ACHN (cell line): ENCODE measurements at places on chromosomes 2 and 18.
A peak's percentile ranks its signal among the peaks of the same experiment; 100 is the strongest.

DNA sequence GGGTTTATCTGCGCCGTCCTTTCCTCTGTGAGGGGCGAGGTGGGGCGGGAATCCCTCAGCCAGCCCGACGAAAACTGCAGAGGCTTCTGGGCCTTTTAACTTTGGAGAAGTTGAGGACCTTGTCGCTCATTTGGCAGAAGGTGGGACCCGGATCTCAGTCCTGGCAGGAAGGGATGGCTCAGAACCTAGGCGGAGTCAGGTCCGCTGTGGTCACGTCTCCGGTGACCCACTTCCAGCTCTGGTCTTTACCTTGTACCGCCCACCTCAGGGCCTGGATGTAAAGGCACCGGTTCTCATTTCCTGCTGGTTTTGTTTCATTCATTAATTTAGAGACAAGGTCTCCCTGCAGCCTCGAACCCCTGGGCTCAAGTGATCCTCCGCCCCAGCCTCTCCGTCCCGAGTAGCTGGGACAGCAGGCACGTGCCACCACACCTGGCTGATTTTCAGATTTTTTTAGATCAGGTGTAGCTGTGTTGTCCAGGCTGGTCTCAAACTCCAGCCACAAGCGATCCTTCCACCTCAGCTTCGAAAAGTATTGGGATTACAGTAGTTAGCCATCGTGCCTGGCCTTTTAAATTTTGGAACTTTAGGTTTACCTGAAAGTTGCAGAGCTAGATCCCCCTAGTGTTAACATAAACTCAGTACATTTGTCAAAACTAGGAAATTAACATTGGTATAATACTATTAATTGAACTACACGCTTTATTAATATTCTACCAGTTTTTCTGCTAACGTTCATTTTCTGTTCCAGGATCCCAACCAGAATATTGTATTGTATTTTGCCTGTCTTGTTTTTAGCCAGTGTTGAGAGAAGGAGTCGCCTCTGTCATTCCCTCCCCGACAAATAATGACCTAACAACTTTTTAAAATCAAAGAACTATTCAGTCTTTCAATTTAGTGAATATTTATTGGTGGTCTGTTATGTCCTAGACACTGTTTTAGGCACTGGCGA lies 852 bp downstream of the POLI start:
- DNase-seq = peak; percentile 50

- no peak for DNase-seq
Measured at GRCh38 chr2:160376576-160376975, 117.0 kb downstream of the RBMS1 start.

- DNase-seq = no peak
Measured at GRCh38 chr18:12015416-12016062, 34.2 kb downstream of the IMPA2 start.

DNA sequence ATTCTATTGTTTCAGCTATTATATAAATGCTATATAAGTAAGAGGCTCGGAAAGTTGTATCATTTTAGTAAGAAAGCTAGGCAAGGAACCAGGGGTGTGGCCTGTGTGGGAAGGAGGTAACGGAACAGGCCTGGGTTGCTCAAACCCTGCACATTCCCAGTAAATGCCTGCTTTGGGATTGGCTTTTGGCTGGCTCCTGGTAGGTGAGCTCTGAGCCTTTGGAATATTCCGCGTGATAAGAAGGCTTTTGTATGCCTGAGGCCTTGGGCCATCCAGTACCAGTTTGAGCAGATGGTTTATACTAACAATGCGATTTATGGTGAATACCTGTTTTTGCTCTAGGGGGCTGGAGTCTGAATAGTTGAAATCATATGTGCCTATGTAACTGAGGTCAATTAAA lies 42.6 kb upstream of the CDH20 start:
- DNase-seq = no peak

GRCh38 chr2:163077241-163077640 lies 238.7 kb upstream of the KCNH7 start:
- no peak for DNase-seq

- peak; percentile 96 for DNase-seq
Measured at GRCh38 chr18:9643549-9643948, 29.2 kb upstream of the PPP4R1 start.

GRCh38 chr2:67130531-67131256 lies 266.4 kb upstream of the ETAA1 start:
- DNase-seq = no peak

DNA sequence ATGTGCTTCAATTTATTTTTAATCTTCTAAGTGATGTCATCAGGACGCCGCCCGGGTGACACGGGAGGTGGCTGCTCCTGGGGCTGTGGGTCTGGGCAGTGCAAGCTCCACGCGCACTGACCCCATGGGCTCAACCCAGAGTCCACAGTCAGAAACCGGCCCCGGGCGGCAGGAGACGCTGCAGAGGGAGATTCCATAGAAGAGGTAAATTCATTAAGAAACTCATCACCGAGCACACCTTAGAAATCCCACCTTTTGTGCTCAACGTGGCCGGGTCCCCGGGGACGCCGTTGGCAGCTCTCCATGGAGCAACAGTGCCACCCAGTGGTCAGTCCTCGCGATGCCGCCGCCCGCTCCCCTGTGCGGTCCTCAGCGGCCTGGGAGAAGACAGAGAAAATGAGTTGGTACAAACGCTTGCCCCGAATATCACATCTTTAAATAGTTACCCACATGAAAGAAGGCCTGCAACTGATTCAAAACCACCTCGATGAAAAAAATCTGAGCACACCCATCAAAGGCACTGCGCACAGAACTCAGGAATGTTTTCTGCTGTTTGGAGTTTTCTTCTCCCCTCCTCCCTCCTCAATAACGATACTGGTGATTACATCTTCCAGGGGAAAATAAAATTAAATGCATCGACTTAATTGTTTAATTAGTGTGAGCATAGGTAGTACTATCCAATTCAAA lies 92.6 kb downstream of the CMPK2 start:
- peak; percentile 38 for DNase-seq

DNA sequence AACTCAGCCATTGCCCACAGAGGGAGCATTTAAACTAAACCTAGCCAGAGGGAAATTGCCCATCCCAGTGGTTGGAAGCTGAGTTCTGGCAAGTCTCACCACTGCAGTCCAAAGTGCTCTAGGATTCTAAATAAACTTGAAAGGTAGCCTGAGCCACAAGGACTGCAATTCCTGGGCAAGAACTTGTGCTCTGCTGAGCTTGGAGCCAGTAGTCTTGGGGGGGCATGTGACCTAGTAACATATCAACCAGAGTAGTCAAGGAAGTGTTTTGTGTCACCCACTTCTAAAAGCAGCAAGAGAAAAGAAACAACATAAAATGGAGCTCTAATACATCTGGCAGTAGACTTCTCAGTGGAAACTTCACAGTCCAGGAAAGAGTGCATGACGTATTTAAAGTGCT lies 167.0 kb downstream of the PTH2R start:
- DNase-seq = no peak

GRCh38 chr2:195674491-195675221 lies 17.6 kb downstream of the SLC39A10 start:
- peak; percentile 2 for DNase-seq

DNA sequence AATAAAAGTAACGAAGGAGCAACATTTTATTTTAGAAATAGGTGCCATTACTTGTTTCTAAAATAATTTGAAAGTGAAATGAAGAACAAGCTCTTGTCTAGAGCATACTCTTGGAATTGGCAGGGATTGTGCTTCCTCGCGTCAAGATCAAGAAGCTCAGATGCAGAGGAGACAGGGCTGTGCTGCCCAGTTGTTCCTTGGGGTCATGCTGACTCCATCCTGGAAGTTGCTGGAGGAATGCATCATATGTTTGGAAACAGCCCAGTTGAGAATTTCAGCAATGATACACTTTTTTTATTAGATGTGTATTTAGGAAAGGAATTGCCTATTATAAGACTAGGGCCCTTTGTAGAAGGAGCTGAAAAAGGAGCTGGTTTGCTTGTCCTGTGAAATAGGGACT lies 17.2 kb downstream of the LTBP1 start:
- DNase-seq = no peak

DNA sequence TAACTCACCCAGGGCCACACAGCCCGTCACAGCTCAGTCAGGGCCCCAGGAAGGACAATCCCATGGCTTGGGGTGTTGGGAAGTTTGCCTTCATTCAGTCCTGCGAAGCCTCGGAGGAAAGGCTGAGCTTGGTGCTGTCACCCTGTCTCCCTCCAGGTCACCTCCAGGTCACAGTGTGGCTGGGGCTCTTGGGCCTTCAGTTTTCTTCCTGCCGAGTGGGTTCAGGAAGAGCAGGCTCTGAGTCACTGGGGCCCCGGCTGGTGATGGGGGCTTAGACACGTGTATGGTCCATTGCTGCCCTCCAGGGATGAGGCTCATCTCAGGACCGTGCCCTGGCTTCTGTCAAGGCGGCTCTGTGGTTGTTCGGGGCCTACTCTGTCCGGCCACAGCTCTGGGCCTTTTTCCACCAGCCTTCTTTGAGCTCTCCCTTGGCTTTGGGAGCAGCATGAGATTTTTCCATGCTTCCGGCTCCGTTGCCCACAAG lies 118.6 kb downstream of the INHBB start:
- DNase-seq = no peak

GRCh38 chr2:10777842-10778723 lies 34.5 kb downstream of the PDIA6 start:
- DNase-seq = peak; percentile 63

- no peak for DNase-seq
Measured at GRCh38 chr2:207571370-207571769, 41.6 kb downstream of the CREB1 start.

DNA sequence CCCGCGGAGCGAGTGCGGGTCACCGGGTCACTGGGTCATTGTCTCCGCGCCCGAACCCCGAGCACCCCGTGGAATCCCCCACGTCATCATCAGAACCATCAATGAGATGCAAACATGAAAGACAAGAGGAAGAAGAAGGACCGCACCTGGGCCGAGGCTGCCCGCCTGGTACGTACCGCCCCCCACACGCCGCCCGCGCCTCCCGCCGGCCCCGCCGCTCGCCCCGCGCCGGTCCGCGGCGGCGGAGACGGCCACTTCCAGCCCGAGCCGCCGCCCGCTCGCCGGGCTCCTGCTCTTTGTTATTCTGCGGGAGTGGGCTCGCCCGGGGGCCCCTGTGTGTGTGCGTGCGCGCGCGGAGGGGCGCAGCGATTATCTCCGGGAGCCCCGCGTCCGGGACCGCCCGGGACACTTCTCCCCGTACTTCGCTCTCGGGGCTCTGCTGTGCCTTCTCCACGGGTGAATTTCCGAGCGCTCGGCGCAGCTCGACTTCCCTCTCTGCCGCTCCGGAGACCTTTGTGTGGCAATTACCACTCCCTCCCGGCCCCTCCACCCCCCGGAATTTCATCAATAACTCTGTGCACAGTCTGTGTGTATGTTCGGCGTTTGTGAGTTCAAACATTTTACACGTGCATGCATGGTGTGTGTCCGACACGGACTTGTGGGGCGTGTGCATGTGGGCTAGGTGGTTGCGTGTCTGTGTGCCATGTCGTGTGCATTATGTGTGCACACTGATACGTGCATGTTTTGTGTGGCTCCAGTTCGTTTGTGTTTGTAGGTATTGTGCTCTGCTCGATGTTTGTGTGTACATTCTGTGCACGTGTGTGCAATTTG lies 714 bp downstream of the ASXL3 start:
- no peak for DNase-seq

DNA sequence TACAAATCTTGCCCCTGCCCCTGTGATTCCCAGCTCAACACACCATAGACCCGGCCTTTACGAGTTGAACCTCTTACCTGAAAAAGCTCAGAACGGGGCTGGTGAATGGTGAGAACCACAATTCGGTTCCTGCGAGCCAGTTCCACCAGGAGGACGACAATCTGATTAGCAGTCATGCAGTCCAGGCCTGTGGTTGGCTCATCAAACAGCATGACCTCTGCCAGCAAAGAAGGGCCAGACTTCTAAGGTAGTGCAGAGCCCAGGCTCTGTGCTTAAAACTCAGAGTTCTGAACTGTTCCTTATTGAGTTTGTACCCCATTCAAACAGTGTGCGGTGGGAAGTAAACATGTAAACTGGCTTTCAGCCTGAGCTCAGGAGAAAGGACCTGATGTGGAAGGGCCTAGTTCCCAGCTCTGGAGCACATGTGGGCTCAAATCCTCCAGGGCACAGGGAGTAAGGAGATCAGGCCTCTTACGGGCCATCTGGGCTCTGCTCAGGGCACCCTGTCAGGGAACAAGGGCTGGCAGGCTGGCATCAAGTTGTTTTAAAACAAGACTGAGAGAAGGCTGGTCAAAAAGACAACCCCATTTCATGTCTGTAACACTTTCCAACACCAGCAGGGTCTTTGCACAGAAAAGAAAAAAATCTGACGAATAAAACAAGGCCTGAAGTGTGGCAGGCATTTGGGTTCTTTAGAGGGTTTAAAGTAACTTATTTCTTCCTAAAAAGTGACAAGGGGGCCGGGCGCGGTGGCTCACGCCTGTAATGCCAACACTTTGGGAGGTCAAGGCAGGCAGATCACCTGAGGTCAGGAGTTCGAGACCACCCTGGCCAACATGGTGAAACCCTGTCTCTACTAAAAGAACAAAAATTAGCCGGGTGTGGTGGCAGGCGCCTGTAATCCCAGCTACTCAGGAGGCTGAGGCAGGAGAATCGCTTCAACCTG lies 12.1 kb downstream of the ABCG5 start:
- DNase-seq = no peak

GRCh38 chr2:217383620-217384019 lies 523.8 kb upstream of the TNP1 start:
- DNase-seq = no peak

DNA sequence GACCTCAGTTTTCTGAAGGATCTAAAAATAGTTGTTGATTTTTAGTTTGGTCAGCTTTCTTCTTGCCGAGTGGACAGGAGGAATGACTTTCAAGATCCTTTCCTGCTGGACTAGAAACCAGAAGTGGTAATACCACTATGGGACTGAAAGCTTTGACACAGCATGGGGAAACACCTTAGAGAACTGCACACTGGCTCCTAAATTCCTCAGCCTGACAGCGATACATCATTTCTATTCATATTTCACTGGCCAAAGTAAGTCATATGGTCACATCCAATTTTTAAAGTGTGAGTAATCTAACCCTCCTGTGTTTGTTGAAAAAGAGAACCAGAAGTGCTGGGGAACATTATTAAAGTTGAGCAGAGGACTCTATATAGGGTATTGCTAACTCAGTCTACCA lies 244.7 kb upstream of the MMADHC start:
- DNase-seq = no peak

DNA sequence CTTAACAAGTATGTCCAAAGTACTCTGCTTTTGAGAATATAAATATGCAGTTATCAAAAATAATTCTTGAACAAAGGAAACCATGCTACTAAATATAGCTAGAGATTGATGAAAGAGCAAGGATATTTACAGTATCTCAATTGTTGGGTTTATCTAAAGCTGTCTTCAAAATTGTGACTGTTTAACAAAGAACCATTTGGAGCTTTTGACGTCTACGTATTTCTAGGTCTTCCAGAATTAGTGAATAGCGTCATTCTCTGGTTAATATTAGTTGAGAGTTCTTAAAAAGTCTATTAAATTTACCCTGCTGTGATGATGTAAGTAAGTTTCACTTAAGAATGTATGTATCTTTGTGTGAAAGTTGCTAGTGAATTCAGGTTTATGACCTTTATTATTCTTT lies 223.1 kb upstream of the SIX3 start:
- DNase-seq = no peak

DNA sequence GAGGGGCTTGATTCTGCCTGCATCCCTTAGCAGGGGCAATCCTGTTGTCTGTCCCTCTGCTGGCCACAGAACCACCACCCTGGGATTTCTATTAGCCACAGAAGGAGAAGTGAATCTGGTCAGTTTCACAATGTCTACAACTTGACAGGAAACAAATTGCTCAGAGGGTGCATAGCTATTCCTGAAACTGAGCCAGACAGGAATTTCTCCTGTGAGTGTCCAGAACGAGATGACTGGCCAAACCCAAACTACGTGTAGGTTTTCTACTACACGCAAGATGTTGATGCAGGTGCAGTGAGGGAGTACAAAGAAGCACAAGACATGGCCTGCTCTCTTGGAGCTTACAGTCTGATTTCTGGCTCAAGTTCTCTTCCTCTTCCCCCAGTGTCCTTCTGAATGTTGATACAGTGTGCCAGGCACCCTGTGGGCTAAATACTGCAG lies 201.9 kb downstream of the CLIP4 start:
- DNase-seq = no peak
